ENCODE measurements at places on chromosomes 1 and 21. TPM values are rescaled to one million over a fixed set of nuclear protein-coding genes. Genes with fewer than 3 reads are reported as not detected.

MTFR1L gene
- total RNA-seq, result 21.5 TPM

KISS1 gene
- total RNA-seq, result 2.1 TPM

ASCL5 gene
- total RNA-seq, result not detected

ITLN2 gene
- total RNA-seq, result not detected

IRF2BP2 gene
- 56.2 TPM for total RNA-seq

RIMS3 gene
- 0.16 TPM for total RNA-seq

All from bladder microvascular endothelial cell (primary cell).